ENCODE measurements at places on chromosomes 3 and 15.
A peak's percentile ranks its signal among the peaks of the same experiment; 100 is the strongest.

GRCh38 chr3:64188810-64189560 lies 36.3 kb downstream of the PRICKLE2 start:
- no peak for DNase-seq

- peak; percentile 9 for DNase-seq
Measured at GRCh38 chr3:48897460-48898376, 964 bp downstream of the SLC25A20 start.

DNA sequence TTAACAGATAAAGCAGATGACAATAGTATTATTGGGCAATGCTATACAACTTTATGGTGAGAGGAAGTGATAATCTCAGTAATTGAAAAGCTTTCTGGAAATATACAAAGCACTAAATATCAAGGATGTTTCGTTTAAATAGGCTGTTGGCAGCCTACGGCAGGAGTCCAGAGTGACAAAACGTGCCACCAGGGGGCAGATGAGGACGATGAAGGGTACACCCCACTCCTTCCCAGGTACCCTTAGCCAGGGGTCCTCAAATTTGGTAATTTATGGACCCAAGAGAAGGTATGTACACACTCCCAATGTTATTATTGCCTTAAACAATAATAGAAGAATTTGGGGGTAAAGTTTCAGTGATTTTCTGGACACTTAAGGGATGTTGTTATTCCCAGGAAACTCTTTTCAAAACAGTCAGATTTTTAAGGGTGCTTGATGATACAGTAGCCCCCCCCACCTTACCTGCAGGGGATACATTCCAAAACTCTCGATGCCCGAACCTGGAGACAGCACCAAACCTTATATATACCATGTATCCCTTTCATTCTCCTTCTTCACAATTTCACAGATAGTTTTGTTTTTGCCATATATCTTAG lies 1.4 kb upstream of the MAGEL2 start:
- no peak for DNase-seq

DNA sequence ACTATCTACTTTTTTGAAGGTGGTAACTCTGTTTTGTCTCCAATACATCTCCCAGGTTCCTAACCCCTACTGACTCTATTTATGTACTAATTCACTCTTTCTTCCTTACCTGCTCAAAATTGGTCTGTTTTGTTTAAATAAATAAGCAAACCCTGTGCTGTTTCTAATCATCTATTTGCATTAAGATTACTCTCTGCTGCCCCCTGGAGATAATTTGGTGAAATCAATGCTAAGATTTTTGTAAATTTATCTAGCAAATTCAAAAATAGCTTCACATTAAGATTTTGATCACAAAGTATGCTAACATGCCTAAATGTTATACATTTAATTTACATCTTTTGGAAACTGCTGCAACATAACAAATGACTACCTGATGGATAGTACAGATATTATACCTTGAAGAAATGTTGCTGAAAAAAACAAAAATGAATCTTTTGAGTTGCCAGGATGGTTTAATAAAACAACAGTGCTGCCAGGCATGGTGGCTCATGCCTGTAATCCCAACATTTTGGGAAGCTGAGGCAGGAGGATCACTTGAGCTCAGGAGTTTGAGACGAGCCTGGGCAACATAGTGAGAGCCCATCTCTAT lies 4.4 kb upstream of the CD200R1 start:
- peak; percentile 40 for DNase-seq

GRCh38 chr3:147962408-147963164 lies 553.4 kb downstream of the ZIC1 start:
- DNase-seq: no peak

GRCh38 chr3:15527031-15527459 lies 5.5 kb upstream of the COLQ start:
- no peak for DNase-seq

DNA sequence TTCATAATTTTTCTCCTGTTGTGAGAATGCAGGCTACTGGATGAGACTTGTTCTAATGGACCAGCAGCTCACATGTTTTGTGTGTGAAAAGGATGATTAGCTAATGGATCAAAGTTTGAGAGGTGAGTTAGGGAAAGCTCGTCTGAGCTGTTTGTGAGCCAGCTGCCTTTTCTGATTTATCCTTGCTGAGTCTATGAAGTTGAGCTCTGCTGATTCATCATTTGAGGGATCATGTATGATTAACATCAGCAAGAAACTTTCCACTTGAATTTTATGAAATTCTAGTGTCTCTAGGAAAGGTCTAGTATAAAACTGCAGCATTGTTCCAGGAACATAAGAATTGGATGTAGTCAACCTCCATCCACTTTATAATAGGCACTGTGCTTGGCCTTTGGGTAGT lies 698.7 kb downstream of the NTRK3 start:
- DNase-seq: no peak

GRCh38 chr3:28905798-28906197 lies 375.1 kb upstream of the RBMS3 start:
- DNase-seq: no peak

DNA sequence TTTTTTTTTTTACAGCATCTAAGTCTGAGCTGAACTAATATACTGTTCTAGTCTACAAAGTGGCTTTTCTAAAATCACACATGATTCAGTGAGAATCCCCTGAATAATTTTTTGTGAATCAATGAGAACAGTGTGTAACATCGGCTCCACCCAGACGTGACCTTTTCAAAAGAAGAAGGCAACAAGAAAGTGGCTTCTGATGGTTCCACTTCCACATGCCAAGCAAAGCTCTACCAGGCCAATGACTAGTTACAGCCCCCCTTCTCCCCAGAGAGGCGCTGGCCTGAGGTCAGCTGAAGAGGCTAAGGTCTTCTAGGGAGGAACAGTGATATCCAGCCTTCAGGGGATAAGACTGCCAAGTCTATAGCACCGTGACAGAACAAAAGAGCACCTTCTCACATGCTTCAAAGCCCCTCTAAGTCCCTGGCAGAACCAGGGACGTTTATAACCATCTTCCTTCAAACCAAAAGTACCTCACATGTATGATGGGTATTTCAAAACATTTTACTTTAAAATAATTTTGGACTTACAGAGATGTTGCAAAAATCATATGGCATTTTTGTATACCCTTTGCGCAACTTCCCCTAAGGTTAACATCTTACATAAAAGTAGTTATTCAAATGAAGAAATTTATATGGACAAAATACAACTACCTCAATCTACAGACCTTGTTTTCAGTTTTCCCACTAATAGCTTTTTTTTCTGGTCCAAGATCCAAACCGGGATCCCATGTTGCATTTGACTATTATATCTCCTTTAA lies 177.9 kb downstream of the OSBPL10 start:
- DNase-seq: no peak

DNA sequence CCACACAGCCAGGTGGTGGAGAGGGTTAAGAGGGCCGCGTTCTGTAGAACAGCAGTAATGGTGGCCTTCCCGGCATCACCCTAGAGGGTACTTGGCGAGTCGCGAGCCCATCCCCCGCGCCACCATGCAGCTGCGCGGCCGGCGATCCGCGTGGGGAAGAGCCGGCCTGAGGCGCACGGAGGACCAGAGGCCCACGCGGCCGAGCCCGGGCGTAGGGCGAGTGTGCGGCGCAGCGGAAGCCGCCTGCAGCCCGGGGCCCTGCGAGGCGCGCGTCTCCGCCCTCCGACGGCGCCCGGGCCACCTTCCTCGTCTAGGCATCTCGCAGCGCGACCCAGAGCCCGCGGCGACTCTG lies 423 bp downstream of the TKT start:
- DNase-seq: no peak

- peak; percentile 50 for DNase-seq
Measured at GRCh38 chr15:50906954-50907600, 1.4 kb upstream of the AP4E1 start.

DNA sequence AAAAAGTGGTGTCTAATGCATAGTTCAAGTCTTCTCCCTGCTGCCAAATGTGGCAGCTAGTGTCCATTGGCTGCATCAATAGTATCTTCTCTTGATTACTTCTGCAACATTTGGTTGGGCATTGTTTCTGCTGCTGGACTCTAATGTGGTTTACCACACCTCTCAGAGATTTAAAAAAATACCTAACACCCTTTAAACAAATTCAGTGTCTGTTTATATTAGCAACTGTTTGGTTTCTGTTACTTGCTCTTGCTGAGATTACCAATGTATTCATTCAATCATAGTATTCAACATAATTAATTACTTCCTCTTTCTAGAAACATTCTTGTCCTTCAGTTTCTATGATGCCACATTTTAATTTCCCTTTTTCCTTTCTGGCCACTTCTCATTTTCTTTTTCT lies 20.3 kb upstream of the NECTIN3 start:
- DNase-seq: peak; percentile 39

- no peak for DNase-seq
Measured at GRCh38 chr3:18968120-18968519, 180.2 kb upstream of the KCNH8 start.

DNA sequence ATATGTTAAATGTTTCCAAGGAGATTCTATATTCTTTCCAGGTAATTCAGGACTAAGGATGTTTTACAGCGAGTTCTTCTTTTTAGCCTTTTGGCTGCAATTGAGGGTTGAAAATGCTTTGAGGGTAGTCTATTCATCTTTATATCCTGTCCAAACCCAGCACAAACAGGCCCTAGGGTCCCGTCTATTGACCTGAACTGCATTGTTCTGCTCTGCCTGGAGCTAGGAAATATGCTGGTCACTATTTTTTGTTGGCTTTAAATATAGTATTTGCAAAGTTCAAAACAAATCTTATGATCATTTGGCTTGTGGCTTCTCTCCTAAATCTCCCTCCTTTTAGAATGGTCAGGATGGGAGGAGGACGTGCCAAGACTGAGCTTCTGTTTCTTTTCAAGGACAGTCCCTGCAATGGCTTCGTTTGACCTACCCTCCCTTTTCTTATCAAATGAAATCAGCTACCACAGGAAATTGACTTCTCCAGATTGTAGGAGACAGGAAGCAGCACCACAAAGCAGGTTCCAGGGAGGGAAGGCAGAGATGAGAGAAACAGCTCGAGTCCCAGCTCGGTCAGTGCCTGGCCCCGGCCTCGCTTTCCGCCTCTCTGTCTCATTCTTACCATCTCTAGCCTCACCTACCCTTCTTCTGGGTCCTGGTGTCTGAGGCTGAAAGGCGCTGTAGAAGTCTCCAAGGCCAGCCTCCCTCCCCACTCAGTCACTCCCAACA lies 27.6 kb upstream of the NRROS start:
- DNase-seq: peak; percentile 70

DNA sequence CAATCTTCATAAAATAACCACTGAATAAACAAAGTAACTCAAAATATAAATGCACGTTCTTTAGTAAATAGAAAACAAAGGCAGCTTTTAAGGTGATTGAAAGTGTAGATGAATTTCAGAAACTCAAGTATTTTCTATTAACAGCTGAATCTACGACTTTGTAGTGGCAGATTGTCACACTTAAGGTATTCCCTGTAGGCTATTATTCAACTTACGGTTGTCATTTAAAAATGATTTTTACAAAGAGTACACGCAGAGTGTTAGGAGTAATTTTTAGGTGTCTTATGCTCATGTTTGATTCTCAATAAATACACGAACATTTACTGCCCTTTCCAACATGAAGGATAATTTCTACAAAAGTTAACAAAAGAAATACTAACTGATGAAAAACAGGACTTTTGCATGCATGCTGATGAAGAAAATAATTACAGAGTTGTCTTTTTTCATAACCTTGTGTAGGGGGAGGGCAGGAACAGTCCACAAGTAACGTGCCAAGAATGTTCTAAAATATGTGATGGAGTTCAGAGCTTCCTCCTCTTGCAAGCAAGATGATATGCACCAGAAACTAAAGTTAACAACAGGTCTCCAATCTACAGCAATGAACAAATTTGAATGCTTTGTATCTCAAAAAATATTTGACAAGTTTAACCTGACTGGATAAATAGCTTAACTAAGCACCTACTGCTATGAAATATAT lies 16.7 kb downstream of the DCBLD2 start:
- no peak for DNase-seq

- no peak for DNase-seq
Measured at GRCh38 chr3:138861798-138862197, 27.1 kb upstream of the PIK3CB start.

- DNase-seq: peak; percentile 71
Measured at GRCh38 chr3:85821130-85821756, 862.5 kb downstream of the CADM2 start.

GRCh38 chr3:37855363-37855970 lies 6.2 kb upstream of the CTDSPL start:
- DNase-seq: peak; percentile 73

- peak; percentile 6 for DNase-seq
Measured at GRCh38 chr15:72319360-72319984, 485 bp downstream of the CELF6 start.

GRCh38 chr15:80816936-80817335 lies 37.8 kb downstream of the CEMIP start:
- DNase-seq: no peak

- DNase-seq: peak; percentile 29
Measured at GRCh38 chr3:34106879-34107278, 308.4 kb downstream of the PDCD6IP start.

DNA sequence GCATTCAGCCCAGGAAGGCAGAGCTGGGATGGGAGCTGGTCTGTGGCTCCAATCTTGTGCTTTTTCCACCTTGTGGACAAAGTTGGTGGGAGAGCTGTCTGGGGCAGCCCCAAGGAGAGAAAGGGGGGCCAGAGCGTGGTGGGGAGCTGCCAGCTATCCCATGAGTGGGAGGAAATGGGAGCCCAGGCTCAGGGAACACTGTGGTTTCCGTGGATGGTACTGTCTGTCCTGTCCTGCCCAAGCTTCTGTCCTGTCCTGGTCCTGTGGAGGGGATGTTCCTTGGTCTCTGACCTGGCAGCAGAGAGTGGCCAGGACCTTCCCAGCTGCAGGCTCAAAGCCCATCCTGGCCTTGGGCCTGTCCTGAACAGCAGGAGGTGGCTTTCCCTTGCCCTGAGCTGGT lies 72.6 kb upstream of the SEC13 start:
- no peak for DNase-seq

DNA sequence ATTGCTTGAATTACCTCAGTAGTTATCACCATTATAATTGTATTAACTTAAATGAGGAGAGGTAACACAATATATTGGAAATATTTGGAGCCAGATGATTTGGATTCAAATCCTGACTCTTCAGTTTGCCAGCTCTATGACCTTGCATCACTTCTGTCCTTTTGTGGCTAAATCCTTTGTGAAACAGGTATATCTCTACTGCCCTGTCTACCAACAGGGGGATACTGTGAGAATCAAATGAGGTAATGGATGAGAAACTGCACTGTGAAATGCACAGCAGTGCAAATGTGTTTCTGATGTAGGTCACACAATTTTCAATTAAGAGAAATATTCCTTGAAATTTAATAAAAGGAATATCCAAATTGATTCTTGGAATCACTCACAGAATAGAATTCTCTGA lies 58.8 kb downstream of the CCDC54 start:
- no peak for DNase-seq
